CD8-positive, alpha-beta memory T cell (primary cell): ENCODE measurements at places on chromosomes 12 and 14. TPM values are rescaled to one million over a fixed set of nuclear protein-coding genes. Genes with fewer than 3 reads are reported as not detected.

- DNase-seq: no peak
These were observed 568 bp upstream of the BCL11B start for GRCh38 chr14:99272632-99272898.

GRCh38 chr12:121873216-121873569 lies 14.5 kb upstream of the HPD start:
- DNase-seq: no peak

DNA sequence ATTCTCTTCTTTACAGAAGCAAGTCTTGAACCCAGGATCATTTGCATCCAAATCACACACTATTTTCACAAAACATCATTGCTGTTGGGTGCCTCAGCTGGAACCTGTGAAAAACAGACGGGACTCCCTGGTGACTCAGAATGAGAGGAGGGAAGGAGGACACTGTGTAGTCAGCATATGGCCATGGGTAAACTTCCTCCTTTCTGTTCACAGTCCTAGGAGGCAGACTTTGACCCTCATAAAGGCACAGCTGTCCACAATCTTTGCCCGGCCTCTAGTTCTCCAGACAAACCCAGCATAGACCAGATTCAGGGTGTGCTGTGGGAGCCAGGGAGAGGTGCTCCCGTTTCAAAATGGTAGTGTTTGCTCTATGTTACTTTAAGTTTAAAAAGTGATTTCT lies 62.0 kb downstream of the DYRK2 start:
- no peak for DNase-seq

GRCh38 chr12:47126246-47126645 lies 46.5 kb upstream of the AMIGO2 start:
- no peak for DNase-seq

DNA sequence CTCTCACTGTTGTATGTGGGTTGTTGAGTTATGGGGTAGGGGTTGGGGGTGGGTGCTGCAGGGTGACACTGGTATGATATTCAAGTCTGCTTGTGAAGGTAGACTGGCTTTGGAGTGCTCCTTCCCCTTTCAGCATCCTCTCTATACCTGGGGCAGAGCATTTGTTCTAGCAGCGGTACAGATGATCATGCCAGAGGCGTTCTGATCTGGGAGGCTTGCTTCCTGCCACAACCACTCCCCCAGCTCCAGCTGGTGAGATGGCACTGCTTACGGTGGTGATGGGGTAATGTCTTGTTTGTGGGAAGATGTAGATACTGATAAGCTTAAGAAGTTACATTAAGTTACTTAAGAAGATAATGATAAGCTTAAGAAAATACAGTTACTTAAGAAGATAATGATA lies 131.8 kb downstream of the ERC1 start:
- peak; percentile 31 for DNase-seq

DNA sequence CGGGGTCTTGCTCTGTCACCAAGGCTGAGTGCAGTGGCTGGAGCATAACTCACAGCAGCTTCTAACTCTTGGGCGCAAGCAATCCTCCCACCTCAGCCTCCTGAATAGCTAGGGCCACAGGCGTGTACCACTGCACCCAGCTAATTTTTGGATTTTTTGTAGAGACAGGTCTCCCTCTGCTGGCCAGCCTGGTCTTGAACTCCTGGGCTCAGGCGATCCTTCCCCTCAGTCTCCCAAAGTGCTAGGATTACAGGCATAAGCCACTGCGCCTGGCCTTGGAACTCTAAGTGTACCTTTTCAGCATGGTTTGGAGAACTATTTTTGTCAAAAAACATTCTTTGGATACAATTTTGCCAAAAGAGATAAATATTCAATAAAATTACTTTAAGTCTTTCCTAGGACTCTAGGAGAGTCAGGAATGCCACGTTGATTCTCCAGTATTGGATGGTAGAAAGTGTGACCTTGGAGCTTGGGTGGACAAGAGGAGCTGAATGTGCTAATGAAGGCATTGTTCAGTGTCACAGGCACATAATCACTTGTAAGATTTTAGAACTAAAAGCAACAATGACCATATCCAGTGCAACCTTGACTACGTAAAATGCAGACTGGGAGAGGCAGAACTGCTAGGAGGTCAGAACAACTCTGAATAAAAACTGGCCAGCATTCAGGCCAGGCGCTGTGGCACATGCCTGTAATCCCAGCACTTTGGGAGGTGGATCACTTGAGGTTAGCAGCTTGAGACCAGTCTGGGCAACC lies 2.8 kb downstream of the SRSF9 start:
- peak; percentile 12 for DNase-seq

- no peak for DNase-seq
These were observed 4.4 kb downstream of the LGALS3 start for GRCh38 chr14:55133416-55133815.

CD4 gene
- total RNA-seq: 1.2 TPM

GRCh38 chr12:127450826-127451225 lies 816.1 kb upstream of the TMEM132C start:
- no peak for DNase-seq

- no peak for DNase-seq
These were observed 48.3 kb downstream of the NPAS3 start for GRCh38 chr14:32986791-32987540.

DNA sequence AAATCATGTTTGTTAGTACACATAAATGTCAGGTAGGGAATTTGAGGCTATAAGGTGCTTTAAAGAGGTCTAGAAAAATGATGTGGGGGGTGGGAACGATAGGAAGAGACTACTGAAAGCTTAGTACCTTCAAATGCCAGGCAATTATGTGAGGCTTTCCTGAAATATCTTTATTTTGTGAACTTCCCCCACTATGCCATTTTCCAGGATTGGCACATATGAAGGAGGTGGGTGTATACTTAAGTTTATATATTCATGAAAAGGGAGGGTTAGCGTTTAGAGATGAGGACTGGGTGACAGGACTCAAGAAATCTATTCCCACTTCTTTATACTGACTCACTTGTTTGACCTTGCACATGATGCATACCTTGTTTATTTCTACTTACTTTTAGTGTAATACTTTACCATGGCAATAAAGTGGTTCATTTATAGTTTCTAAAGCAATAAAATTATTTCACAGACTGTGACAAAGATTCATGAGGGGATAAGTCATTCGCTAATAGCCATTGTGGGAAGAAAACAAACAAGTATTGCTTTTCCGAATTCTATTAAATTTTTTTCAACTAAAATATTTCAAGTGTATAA lies 77.1 kb downstream of the PLEKHA5 start:
- no peak for DNase-seq

DNA sequence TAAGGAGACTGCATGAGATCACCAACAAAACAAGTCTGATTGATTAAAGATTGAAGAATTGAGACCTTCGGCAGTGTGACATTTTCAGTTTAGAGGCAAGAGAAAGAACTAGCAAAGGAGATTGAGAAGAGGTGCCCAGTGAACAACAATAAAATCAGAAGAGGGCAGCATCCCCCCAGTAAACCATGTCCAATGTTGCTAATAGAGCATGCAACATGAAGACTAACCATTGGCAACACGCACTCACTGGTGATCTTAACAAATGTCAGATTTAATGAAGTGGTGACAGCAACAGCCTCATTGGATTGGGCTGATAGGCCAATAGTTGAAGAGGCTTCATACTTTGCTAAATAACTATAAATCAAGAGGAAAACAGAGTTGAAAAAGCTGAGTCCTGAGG lies 20.7 kb upstream of the TAS2R14 start:
- DNase-seq: no peak

DNA sequence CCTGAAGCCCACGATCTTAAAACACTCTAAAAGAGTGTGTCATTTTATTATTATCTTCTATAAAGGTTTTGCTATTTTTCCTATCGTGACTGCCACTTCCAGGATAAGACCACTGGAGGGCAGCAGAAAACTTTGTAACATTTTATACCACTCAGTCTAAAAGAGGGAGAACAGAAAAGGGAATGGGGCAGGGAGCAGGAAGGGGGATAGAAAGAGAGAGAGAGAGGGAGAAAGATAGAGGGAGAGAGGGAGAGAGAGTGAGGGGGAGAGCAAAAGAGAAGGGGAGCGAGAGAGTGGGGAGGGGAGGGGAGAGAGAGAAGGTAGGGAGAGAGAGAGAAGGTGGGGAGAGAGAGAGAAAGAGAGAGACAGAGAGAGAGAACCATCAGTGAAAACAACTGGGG lies 2.0 kb upstream of the ART4 start:
- DNase-seq: peak; percentile 45

- no peak for DNase-seq
These were observed 317.9 kb downstream of the PCNX1 start for GRCh38 chr14:71225113-71225512.

USP44 gene
- total RNA-seq: 5.8 TPM

GRCh38 chr14:96747006-96747405 lies 50.2 kb upstream of the VRK1 start:
- no peak for DNase-seq

PKP2 gene
- 0.40 TPM for total RNA-seq

NOVA1 gene
- not detected for total RNA-seq

PRH2 gene
- total RNA-seq: not detected

- no peak for DNase-seq
These were observed 57.8 kb upstream of the FUT8 start for GRCh38 chr14:65354715-65355114.

DNA sequence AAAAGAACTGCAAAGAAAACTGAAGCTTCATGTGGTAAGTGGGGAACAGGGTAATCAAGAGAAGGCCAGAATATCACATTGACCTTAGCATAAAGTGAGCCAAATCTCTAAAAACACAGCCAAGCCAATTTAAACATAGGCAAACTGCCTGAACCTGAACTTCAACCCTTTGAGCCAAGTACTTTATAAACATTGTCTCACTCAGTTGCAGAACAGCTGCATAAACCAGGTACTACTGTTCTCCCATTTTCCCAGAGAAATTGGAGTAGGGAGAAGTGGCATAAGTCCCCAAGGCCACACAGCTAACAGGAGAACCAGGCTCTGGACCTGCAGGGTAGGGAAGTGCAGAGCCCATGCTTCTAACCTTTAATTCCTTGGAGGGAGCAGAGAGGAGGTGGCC lies 30.4 kb upstream of the FKBP4 start:
- DNase-seq: no peak

DNA sequence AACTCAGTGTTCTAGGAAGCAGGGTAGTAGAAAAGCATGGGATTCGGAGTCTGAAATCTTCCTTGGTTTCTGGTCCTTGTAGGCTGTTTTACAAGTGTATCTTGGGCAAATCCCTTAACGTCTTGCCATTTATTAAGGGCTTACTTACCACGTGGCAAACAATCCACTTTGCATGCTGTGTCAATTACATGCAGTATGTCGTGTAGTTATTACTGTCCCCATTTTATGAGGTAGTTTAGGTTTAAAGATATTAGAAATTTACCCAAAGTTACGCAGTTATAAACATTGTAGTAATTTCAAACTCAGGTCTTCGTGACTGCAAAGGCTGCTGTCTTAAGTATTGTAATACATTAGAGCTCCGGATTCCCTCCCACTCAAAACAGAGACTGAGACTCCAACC lies 1.5 kb upstream of the NOVA1 start:
- no peak for DNase-seq

DNA sequence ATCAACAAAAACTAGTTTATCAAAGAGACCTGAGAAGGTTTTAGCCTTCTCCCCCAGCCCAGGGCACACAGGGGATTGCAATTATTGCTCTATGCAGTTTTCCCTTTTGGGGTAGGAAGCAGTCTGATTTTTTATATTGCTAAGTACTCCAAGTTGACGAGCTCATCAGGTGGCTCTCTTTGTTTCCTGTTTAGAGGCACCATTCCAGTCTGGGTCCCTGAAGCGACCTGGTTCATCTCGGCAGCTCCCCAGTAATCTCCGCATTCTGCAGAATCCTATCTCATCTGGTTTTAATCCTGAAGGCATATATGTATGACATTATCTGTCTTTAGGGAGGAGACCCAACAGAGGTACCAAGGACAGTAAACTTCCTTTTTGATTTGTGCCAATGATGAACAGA lies 56.3 kb downstream of the BHLHE41 start:
- no peak for DNase-seq

- no peak for DNase-seq
These were observed 157.4 kb upstream of the HMGA2 start for GRCh38 chr12:65666876-65667275.

FOXA1 gene
- not detected for total RNA-seq

- no peak for DNase-seq
These were observed 161.7 kb upstream of the HMGA2 start for GRCh38 chr12:65662590-65662989.

DLK1 gene
- not detected for total RNA-seq

DNA sequence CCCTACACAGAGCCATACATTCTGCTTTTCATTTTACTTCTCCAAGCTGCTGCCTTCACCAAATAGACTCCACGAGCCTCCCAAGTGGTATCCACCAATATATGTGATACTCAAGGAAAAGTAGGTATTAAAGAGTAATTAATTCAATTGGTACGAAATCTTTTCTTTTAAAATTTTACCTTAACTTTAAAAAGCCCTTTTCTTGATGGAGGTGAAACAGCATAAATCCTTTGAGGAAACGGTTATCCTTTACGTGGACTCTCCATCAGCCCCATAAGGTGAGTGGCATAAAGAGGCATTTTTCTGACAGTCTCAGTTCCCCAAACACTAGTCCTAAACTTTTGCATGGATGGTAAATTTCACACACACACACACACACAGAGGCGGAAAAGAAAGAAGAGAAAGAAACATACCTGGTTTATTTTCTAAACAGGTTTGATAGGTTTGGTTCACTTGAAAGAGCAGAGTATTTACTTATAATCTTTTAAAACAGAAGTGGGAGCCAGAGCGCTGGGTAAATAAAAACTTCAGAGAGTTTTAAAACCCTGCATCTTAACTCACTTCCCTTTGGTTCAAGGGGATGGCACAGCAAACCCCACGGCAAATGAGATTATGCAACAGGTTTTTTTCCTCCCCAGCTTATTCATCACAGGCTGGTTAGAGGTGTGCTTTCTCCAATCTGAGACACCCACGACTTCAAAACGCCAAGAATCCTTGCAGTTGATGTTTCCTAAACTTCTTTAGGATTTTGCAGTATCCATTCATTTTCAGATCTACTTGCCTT lies 1.9 kb downstream of the DUSP16 start:
- peak; percentile 82 for DNase-seq

DNA sequence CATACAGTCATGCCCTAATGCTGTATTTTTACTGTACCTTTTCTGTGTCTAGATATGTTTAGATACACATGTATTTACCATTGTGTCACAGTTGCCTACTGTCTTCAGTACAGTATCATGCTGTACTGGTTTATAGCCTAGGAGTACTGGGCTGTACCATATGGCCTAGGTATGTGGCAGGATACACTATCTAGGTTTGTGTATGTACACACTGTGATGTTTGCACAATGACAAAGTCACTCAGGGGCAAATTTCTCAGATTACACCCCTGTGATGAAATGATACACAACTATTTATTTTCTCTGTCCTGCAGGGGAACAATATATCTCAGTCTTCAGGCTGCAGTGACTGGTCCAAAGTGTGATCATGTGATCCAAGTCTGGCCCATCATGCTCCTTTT lies 1076.1 kb downstream of the VRK1 start:
- no peak for DNase-seq

DNA sequence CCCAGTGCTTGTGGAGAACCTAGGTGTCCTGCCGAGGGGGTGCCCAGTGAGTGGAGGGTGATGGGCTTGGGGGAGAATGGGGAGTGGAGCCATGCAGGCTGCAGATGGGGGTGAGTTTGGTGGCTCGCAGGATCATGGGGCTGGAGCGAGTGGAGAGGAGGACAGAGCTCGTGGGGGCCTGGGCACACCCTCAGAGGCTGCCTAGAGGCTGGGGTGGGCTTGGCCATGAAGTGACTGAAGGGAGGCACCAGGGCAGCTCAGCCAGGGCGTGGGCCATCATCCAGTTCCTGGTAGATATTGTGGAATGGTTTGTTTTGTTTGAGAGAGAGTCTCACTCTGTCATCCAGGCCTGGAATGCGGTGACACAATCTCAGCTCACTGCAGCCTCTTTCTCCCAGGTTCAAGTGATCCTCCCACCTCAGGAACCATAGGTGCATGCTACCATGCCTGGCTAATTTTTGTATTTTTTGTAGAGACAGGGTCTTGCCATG lies 43.4 kb upstream of the AMN start:
- no peak for DNase-seq

NDRG2 gene
- total RNA-seq: 5.0 TPM
